AG08395 (cell line): ENCODE measurements at places on chromosomes 6 and 20.

DNA sequence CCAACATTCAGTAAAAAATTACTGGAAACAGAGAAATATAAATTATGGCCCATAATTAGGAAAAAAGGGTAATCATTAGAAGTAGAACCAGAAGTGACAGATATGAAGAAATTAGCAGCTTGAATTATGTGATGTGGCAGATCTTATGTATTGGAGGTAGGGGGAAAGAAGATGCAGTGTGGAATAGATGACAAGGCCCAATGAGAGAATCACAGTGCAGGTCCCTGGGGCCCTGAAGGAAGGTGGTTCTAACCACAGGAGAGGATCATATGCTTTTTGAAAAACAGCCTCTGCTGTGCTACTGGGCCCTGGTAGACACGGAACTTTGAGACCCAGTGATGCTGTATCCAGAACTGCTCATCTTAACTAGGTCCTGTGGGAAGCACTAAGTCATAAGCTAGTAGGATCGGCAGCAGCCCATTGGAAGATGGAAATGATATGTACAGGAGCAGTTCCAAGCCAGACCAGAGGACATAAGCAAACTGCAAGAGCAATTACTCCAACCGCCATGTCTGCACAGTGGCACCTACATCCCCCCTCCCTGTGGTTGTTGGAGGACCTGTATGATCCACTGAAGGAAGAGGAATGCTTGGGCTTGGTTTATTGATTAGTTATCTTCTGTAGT, 14.2 kb downstream of the HEBP2 start:
- DNase-seq, result no peak

DNA sequence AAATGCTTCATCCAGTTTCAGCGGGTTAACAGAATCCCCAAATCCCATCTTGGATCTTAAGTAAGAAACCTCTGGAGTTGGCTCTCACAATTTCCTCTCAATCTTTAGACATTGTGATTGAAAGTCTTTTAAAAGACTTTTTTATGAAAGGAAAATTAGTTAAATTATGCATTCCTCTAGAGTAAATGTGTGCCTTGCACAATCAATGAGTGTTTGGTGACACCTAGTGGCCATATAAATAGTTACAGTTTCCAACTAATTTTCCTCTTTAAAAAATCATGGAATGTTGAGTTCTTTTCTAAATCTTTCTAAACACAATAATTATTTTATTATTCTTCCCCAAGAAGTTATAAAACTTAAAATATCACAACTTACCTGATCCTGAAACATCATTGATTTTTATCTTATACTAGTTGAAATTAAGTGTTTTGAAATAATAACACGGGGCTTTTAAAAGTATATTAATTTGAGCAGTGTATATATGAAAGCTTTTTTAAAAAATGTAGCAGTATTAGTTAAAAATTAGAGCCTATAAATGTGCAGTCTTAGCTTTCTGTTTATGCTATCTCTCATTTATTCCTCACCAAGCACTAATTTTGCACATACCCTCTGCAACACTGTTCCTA, 66.4 kb downstream of the PKHD1 start:
- DNase-seq, result peak; percentile 26

GRCh38 chr6:154471609-154472362, 38.7 kb downstream of the CNKSR3 start:
- no peak for DNase-seq

- DNase-seq, result no peak
Measured at GRCh38 chr6:170453586-170454511, 99.3 kb downstream of the PSMB1 start.

GRCh38 chr6:20965915-20966314, 431.7 kb downstream of the CDKAL1 start:
- DNase-seq, result no peak

- DNase-seq, result peak; percentile 22
Measured at GRCh38 chr6:113539623-113540022, 317.5 kb upstream of the MARCKS start.

GRCh38 chr20:41029150-41029901, 704 bp downstream of the TOP1 start:
- DNase-seq, result peak; percentile 41

DNA sequence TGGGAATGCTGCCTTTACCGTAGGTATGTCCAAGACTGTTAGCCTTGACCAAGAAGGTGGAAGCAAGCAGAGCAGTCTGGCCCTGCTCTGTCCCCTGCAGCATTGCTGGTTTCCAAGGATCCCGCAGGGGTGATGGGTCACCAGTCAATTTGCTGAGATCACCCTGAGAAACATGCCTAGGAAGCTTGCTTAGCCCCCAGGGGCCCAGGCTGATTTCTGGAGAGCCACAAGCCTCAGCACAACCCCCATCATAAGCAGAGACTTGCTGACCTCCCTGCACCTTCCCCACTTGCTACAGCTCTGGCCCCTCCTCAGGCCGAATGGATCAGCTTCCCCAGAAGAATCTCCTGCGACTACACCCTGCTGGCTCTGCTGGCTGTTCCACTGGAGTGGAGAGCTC, 21.5 kb downstream of the ARHGAP40 start:
- no peak for DNase-seq

GRCh38 chr20:61937963-61938838, 127.5 kb downstream of the TAF4 start:
- DNase-seq, result no peak

- DNase-seq, result peak; percentile 83
Measured at GRCh38 chr6:14037402-14038277, 79.9 kb upstream of the CD83 start.

DNA sequence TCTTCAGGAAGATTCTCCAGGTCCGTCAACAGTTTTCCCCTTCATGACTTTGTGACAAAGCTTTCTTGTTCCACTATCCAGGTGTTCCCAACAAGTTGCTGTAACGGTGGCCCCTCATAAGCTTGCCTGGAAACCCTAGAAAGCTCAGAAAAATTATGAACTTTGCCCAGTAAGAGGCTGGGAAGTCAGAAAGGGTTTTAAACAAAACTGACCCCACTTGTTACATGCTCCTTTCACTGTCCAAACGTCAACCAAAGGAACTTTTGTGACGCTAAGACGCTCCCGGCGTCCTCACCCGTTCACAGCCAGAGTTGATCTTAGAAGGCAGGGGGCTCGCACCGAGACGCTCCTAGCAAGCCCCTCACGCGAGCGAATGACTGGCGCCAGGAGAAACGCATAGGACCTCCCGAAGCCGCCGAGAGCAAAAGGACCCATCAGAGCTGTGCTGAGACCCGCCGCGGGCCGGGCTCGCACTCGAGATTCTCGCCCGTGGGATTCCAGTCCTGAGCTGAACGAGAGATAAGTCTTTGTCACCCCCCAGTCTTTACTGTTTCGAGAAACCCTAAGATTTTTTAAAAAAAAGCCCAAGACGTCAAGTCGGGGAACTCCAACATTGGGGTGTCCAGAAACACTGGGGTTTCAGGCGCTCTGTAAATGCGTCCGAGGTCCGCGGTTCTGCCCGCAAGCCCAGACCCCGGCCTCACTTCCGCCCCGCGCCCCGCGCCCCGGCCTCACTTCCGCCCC, 544 bp upstream of the ACAT2 start:
- no peak for DNase-seq

DNA sequence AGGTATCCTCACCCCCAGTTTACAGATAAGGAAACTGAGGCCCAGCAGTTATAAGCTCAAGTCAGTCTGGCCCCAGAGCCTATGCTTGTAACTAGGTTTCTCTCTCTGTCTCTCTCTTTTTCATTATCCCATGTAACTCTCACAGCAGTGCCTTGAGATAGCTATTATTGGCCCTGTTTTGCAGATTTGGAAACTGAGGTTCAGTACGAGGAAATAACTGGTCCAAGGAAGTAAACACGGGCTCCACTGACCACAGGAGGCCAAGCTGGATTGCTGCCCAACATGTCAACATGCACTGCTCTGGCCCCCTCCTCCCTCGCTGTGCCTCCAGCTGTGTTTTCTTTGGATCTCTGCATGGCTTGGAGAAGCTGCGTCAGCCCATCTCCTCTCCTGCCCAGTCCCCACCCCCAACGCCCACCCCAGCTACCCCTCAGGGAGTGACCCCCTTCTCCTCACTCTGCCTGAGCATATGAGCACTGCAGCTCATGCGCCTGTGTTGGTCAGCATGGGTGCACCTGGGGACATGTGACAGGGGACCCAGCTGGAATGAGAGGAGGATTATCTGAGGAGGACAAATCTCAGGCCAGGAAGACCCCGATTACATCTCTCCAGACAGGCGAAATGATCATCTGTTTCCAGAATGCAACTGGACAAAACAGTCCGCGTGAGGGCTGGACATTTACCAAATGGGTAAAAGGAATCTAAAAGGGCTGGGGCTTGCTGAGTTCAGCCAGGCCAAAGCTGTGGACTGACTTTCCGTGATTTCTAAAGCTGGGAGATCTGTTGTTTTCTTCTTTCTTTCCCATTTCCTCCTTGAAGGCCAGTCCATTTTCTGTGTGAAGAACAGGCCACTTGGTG, 7.8 kb upstream of the PLTP start:
- DNase-seq, result no peak

DNA sequence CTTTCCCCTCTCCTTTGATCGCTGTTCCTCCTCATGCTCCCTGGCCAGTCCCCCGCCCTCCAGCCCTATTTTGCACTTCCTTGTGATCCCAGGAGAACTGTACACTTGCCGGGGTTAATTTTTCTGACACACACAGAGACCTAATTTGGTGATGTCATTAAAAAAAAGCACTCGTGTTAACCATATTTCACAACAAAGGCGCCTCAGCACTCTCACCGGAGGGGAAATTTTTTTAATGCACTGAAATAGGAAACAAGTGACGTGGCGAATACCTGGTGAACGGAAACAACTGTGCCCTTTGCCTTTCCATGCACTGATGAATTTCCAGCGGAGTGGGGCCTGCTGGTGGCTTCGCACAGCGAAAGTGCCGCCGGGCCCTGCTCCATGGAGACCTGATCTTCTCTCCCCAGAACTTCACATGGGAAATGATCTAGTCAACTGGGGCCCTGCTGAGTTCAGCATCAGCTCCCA, 53.9 kb upstream of the TAGAP start:
- DNase-seq, result no peak
